ENCODE measurements at places on chromosomes 5 and 9.

GRCh38 chr5:106964132-106964531, 706.6 kb downstream of the EFNA5 start:
- no peak for DNase-seq

DNA sequence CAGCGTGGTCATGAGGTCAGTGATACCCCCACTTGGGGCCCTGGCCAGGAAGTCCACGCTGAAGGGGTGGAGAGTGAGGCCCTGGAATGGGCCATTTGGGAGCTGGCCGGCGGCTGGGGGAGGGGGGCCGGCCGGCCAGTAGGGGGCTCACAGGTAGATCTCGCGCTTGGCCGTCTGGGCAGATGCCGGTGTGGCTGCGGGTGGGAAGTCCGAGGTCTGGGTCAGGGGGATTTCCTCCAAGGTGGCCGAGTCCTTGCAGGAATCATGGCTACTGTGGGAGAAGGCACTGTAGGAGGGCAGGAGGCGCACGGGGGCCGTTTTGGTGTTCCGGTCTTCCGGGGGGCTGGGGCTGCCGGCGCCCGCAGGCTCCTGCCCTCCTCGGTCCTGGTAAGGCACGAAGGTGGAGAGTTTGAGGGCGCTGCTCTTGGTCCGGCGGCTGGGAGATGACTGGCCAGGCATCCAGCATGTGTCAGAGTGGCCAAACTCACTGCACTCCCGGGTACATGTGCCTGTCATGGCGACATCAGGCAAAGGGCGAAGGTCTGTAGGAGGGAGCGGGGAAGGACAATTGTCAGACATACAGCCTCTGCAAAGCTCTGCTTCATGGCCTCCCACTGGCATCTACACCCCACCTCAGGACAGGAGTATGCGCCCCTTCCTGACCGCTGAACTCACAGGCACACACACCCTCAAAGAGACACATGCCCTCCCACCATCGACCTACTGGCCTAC, 24.1 kb downstream of the PCDH1 start:
- no peak for DNase-seq

- DNase-seq: no peak
These were observed 149.4 kb downstream of the CD180 start for GRCh38 chr5:67047160-67047559.

GRCh38 chr5:39544941-39545340, 120.2 kb upstream of the DAB2 start:
- DNase-seq: no peak

DNA sequence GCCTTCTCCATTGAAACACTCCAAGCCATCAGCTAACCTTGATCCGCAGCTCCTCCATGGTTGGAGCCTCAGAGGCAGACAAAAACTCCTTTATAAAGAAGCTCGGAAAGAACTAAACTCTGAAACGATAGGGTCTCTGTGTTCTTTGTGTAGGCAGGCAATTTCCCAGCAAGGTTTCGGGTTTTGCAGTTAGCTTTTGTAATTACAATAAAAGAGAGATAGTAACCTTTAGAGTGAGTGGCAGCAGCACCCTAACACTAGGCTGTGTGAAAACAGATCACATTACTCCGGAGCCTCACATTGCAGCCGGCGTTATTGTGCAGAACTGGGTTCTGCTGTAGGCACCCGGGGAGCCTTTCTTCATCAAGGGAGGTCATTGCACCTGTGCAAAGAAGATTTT, 115.8 kb upstream of the MAP3K1 start:
- DNase-seq: no peak

GRCh38 chr5:53556001-53556400, 4.4 kb upstream of the NDUFS4 start:
- no peak for DNase-seq

DNA sequence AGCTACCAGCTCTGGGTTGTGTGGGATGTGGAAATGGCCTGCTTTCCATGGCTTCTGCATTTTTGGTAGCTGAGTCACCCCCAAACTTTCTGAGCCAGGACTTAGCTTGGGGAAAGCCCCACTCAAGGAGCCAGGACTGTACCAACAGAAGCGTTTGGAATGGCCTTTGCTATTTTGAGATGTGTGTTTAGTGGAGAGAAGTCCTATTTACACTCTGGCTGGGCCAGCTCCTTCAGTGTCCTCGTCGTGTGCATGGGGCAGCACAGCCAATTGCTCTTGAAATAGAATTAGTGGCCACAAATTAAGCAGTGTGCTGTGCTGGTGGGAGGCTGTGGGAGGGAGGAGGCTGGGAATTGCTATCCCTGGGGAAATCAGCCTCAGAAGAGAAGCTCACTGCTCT, 51.6 kb downstream of the ENTREP1 start:
- DNase-seq: no peak

- DNase-seq: no peak
These were observed 94.1 kb downstream of the APBA1 start for GRCh38 chr9:69578026-69578425.

DNA sequence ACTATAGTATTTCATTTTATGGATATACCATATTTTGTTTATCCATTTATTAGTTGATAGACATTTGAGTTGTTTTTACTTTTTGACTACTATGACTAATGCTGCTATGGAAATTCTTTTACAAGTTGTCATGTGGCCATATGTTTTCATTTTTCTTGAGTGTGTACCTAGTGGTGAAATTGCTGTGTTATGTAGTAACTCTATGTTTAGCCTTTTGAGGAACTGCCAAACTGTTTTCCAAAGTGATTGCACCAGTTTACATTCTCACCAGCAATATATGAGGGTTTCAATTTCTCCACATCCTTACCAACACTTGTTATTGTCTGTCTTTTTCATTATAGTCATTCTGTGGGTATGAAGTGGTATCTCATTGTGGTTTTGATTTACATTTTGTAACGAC, 75.4 kb downstream of the GRIA1 start:
- DNase-seq: no peak

DNA sequence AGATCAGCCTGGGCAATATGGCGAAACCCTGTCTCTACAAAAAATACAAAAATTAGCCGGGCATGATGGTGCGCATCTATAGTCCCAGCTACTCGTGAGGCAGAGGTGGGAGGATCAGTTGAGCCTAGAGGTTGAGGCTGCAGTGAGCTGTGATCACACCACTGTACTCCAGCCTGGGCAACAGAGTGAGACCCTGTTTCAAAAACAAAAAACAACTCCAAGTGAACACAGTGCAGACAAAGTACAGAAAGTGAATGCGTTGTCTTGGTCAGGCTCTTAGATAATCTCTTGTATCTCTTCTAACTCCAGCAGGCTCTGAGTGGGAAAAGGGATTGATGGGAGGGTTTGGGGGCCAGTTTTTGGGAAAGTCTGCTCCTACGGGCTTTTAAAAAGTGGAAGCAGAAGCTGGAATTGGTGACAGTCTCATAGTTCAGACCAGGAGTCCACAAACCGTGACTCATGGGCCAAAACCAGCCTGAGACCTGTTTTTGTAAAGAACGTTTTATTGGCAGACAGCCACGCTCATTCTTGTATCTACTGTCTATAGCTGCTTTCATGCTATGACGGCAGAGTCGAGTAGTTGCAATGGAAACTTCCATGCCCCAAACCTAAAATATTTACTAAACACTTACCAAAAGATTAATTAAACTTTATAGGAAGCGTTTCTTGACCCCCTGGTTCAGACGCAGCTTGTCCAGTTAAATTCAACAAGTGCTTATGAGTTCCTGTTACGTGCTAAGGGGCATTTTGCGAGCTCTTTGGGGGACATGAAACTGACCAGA, 32.9 kb downstream of the NDST1 start:
- no peak for DNase-seq

DNA sequence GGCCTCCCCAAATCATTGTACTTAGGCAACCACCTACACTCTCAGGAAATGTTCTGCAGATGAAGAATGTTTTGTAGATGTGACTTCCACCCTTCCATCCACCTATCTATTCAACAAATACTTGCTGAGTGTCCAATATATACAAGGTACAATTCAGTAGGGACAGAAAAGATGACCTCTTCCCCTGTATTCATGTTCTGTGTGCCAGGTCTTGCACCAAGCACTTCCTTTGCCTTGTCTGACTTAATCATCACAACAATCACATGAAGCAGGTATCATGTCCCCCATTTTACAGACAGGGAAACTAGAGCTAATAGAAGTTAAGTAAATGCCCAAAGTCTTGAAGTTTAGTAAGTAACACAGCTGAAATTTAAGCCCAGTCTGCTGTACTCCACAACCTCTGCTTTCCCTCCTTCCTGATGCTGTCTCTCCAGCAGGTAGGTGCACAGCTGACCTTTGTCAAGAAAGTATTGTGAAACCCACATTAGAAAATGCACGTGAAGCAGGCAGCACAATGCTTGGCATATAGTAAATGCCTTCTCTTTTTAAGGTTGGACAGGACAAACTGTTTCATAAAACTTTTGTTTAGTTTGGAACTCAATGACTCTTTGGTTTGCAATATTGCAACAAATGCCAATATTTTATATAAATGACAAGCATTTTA, 296.5 kb downstream of the DEPDC1B start:
- DNase-seq: no peak

- no peak for DNase-seq
These were observed 30.5 kb downstream of the SFXN1 start for GRCh38 chr5:175508896-175509295.

DNA sequence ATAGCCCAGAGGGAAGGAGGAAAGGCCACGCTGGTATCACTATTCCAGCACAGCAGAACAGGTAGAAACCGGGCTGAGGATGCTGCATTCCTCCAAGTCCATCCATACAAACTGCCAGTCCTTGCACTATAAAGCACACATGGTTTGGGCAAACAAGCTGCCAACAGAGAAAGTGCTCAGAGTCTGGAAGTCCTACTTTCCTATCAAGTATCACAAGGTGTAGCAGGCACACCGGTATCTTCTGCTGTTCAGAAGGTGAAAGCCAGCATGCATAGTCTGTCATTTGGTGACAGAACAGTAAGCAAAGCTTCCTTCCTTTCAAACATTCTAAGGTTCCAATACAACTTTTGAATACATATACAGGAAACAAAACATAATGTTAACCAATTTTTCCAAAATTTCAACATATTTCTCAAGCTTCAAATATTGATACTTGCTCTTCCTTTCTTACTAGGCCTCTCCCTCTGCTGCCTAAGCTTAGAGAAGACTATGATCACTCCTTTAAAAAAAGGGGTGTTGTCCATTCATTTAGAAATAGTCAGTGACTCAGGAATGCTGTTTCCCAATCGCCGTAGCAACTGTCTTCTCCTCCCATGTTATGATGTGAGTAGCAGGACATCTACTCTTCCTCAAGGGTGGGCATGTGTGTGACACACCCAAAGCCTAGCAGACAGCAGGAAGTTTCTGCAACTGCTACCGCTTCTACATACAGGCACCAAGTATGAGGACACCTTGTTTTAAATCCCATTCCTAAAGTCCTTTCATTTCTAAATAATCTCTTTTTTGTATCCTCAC, 14.7 kb downstream of the DIAPH1 start:
- no peak for DNase-seq

- no peak for DNase-seq
These were observed 50.7 kb downstream of the SLC44A1 start for GRCh38 chr9:105295201-105295550.

- DNase-seq: no peak
These were observed 214.4 kb downstream of the SEMA6A start for GRCh38 chr5:116360008-116360853.

DNA sequence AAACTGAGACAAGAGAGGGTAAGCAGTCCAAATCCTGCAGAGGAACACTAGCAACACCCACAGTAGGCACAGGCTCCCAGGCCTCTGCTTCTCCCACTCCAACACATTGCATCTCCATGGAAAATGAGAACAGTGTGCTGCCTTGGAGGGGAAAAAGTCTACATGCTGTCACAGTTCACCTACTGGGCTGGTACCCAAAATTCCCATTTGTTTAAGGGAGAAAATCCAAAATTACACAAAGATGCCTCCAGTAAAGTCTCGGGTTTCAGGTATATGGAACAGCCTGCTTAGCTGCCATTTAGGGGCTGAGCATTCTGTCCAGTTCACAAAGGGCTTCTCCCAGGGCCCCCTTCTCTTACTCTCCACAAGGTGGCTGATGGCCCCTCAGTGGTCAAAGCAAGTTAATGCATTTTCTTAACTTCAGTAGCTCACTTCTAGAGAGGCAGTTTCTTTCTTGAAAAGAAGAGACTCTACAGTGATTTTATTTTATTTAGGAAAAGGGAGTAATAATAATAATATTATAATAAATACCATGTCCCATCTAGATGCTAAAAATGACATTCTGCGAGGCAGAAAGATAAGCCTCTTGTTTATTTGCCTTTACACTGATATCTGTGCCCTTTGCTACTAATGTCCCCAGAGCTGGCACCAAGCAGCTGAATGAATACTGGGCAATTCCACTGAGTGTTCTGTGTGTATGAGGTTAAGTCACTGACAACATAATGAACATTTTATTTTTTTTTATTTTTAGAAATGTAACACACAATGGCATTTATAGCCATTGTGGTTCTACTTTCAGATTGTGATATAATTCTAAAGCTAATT, 89.4 kb downstream of the RGS7BP start:
- DNase-seq: no peak

DNA sequence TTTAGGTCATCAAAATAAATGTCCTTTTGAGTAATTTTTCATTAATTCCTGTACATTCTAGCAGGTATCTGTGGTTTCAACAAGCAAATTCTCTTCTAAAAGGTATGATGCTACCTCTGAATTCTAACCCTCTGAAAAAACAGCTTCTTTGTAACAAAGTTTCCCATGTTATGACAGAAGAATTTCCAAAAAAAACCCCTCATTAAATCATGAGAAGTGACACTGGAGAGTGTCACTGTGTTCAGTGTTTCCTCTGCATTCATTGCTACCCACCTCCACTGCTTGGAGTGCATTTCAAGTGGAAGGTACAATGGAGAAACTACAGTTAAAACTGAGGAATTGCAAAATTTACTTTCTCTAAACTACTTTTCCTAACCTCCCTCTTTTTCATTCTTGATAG, 10.1 kb downstream of the CDKN2A start:
- no peak for DNase-seq

DNA sequence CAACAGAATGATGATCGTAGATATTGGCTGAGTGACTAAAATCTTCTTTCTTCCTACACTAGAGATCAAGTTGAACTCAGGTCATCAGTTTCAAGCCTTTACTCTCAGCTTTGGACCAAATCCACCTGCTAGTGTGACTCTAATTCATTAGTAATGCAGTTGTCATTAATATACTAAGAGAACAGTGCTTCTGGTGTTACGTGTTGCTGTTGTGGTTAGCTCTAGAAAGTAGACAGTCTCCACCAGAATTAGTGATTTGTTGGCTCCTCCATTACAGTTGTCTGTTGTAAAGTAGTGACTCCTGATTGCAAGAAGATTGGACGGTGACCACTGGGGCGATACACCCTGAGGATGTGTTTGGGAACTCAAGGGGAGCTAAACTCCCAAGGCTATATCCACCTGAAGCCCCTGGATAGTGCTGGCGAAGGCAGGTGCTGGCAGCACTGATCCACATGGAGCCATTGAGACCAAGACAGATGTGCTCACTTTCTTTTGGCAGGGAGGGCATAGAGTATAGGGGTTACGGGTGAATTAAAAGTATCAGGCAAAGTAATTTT, 3.1 kb downstream of the CAMK4 start:
- no peak for DNase-seq

- no peak for DNase-seq
These were observed at the start of gene CAVIN4 for GRCh38 chr9:100577776-100578448. Gene CAVIN4, plus strand, starts transcription at chr9:100578079. Its CDS starts 65 bp downstream, at chr9:100578144.

- no peak for DNase-seq
These were observed 7.1 kb upstream of the CFAP90 start for GRCh38 chr5:7857926-7858632.

- DNase-seq: no peak
These were observed 2.2 kb downstream of the ABHD17B start for GRCh38 chr9:71908825-71909224.

- no peak for DNase-seq
These were observed 1.1 kb upstream of the DNAJB5 start for GRCh38 chr9:34988218-34989002.

GRCh38 chr5:1068895-1069719, 42.8 kb downstream of the SLC12A7 start:
- no peak for DNase-seq
